AG04449 (cell line): ENCODE measurements at places on chromosomes 5 and 9.

- no peak for DNase-seq
Measured at GRCh38 chr5:17012289-17012688, 76.2 kb upstream of the MYO10 start.

DNA sequence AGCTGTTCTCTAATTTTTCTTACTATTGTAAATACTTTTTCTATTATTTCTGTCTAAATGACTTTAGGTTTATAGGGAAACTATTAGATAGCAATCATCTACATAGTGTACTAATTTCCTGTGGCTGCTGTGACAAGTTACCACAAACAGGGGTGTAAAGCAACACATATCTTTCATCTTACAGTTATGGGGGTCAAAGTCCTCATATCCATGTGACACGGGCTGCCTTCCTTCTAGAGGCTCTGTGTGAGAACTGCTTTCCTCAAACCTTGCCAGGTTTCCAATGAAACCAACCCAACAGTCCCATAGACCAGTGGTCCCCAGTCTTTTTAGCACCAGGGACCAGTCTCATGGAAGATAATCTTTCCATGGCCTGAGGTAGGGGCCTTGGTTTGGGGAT lies 189.1 kb downstream of the ROR2 start:
- DNase-seq: no peak

DNA sequence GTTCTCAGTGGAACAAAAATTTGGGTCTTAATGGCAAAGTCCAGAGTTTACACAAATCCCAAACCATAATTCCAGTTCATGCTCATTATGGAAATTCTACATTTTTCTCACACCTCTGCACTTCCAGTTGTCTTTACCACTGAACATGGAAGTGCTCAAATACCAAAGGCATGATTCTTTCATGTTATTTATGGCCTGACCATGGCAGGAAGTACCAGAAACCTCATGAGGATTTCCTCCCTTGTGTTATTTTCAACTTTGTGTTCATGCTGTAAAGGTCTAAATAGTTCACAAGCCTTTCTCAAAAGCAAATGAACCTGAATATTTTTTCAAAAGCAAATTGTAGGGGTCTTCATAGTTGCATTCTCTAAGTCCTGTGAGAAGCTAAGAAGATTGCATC lies 82.0 kb upstream of the ITGA1 start:
- DNase-seq: no peak

DNA sequence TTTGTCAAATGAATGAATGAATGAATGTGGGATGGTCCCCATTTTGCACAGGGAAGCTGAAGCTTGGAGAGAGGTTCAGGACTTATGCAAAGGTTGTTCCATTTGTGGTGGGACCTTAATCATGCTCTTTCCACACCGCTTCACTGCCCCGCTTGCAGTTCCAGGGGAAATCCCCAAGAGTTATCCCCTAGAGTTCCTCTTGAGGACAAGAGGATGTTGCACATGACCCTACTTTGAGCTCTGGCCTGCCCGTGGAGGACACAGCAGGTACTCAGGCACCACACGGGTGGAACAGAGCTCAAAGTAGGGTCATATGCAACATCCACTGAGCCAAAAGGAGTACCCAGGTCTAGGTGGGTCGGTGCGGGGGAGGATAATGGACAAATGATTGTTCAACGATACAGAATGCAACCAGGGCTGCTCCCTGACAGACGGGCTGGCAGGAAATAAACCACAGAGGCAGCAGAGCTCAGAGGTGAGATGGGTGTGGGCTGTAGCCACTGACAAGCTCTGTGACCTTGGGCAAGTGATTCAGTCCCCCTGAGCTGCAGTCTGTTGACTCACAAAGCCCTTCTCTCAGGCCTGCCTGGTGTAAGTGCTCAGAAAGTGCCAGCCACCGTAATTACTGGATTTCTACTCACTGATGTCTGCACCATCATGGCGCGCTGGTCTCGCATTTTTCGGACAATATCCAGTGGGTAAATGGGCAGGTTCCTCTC lies 60.3 kb upstream of the EPB41L4B start:
- no peak for DNase-seq
